ENCODE measurements at places on chromosomes 3 and 15.

DNA sequence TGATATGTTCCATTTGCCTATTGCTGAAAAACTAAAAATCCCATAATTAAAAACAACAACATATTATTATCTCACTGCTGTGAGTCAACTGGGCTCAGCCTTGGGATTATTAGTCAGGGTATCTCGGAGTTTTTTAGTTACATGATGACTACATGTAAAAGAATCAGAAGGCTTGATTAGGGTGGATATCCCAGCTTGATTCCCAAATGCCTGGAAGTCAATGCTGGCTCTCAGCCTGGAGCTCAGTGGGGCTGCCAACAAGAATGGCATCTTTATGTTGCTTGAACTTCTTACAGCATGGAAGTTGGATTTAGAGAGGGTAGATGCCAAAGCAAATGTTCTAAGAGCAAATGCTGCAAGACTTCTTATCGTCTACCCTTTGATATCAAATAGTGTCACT lies 278.5 kb downstream of the PLOD2 start:
- H3K36me3 ChIP-seq = no peaks in the 10 kb centered on the region
- H3K27ac ChIP-seq = no peak overlapping the region
- DNase-seq = no peak
- no peak overlapping the region for H3K4me3 ChIP-seq

DNA sequence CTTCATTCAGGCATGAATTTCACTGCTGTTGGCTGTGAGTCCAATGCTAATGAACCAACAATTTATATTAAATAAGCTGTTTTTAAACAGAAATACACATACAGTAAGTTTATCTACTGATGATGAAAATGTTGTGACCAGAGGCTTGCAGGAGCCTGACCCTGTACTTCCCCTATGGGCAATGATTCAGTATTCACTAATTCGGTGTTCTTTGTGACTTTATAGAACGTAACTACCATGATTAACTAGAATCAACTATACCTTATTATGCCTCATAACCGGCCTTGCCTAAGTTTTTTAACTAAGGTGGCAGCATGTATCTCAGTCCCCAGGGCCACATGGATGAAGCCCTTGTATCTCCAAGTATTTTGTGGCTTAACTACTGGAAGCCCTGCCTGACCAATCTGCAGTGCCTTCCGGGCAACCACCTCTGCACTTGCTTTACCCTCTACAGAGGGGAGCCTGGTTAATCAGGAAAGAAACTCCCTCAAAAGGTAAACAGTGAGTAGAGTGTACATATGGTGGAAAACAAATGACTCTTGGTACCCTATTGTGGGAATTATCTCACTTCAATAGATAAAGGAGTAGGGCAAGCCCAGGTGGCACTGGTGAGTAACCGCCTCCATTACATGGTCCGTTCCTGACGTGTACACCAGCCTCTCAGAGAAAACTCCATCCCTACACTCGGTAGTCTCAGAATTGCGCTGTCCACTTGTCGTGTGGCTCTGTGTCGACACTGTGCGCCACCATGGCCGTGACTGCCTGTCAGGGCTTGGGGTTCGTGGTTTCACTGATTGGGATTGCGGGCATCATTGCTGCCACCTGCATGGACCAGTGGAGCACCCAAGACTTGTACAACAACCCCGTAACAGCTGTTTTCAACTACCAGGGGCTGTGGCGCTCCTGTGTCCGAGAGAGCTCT lies 11.6 kb upstream of the CLDN18 start:
- H3K4me3 ChIP-seq = no peak overlapping the region
- H3K27me3 ChIP-seq = peaks cover 5% of the 10 kb centered on the region
- no peak for DNase-seq
- H3K36me3 ChIP-seq = no peaks in the 10 kb centered on the region

DNA sequence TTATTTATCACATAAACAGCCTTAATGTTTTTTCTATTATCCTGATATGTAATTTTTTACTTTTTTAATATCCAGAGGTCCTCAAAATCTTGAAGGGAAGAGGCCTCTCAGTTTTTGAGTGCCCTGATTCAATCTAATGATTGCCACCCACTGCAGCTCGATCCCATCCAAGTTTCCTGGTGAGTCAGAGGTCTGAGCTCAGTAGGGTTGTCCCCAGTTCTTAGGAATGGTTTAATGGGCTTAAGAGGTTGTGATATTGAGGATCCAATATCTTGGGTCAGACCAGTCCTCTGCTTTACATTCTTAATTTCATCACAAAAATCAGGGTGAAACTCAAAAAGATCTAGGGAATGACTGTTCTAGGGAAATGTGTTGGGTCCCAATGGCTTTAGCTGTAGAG lies 238.5 kb downstream of the NSUN3 start:
- H3K36me3 ChIP-seq = no peaks in the 10 kb centered on the region
- no peak overlapping the region for H3K27ac ChIP-seq
- H3K27me3 ChIP-seq = no peaks in the 10 kb centered on the region
- H3K4me3 ChIP-seq = no peak overlapping the region
- DNase-seq = no peak

DNA sequence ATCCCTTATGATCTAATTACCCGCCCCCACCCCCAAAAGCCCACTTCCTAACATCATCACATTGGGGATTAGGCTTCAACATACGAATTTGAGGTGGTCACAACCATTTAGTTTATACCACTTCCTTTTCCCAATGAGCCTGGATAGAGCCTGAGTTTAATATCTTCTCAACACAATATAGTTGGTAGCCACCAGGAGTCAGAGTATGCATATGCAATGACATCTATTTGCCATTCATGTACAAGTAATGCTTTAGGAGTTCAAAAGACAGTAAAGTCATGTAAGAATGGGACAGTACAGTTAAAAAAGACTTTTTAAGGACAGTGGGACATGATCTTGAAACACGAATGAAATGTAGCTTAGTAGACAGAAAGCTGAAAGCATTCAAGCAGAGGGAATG lies 172.4 kb downstream of the DCLK3 start:
- no peaks in the 10 kb centered on the region for H3K36me3 ChIP-seq
- no peaks in the 10 kb centered on the region for H3K27me3 ChIP-seq
- DNase-seq = no peak

GRCh38 chr15:91165850-91166249 lies 65.8 kb downstream of the SV2B start:
- no peak overlapping the region for H3K4me3 ChIP-seq
- H3K4me1 ChIP-seq = no peaks in the 10 kb centered on the region
- H3K27ac ChIP-seq = no peak overlapping the region
- no peak for DNase-seq

DNA sequence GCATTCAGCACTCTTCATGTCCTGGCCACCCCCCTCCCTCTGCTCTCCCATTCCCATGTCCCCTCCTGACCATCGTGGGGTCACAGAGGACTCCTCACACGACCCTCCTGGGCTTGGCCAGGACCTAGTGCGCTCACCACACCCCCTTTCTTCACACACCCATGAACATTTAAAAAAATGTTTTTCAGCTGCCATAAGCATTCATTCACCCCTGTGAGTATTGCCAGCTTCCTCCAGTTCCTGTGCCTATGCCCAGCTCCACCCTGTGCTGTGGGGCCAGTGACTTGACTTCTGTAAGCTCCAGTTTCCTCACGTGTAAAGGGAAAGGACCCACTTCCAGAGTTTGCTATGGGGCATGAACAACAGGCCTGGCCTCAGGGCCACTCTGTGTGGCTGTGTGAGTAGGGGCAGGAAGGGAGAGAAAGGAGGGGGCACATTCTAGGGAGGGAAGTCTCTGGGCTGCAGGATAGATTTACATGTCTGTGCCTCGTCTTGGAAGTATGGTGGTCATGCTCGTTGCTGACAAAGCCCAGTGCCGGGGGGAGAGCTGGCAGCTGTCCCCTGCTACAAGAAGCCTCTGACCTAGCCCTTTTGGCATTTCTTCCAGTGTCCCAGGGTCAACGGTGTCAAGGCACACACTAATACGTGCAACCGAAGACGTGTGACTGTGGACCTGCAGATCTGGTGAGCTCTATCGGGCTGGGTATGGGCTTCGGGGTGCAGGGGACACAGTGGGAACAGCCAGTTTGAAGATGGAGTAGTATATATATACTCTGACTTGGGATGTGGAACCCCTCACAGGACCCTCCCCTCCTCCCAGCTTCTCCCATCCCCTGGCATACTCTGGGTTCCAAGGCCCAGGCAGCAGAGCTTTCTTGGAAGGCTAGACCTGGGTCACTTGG lies 22.8 kb downstream of the ESYT3 start:
- no peak overlapping the region for H3K4me3 ChIP-seq
- H3K27me3 ChIP-seq = peaks cover 5% of the 10 kb centered on the region
- H3K4me1 ChIP-seq = peaks cover 19% of the 10 kb centered on the region
- H3K36me3 ChIP-seq = no peaks in the 10 kb centered on the region
- DNase-seq = no peak
- H3K27ac ChIP-seq = no peak overlapping the region

- no peaks in the 10 kb centered on the region for H3K4me1 ChIP-seq
- DNase-seq = no peak
- peaks cover 39% of the 10 kb centered on the region for H3K27me3 ChIP-seq
- H3K36me3 ChIP-seq = peaks cover under 1% of the 10 kb centered on the region
- no peak overlapping the region for H3K4me3 ChIP-seq
Observed at GRCh38 chr15:29812384-29812694, 9.9 kb downstream of the TJP1 start.

- H3K4me1 ChIP-seq = peaks cover 4% of the 10 kb centered on the region
- H3K36me3 ChIP-seq = no peaks in the 10 kb centered on the region
- H3K4me3 ChIP-seq = no peak overlapping the region
- DNase-seq = no peak
- no peak overlapping the region for H3K27ac ChIP-seq
Observed at GRCh38 chr3:184633237-184633579, 71.6 kb downstream of the EPHB3 start.

DNA sequence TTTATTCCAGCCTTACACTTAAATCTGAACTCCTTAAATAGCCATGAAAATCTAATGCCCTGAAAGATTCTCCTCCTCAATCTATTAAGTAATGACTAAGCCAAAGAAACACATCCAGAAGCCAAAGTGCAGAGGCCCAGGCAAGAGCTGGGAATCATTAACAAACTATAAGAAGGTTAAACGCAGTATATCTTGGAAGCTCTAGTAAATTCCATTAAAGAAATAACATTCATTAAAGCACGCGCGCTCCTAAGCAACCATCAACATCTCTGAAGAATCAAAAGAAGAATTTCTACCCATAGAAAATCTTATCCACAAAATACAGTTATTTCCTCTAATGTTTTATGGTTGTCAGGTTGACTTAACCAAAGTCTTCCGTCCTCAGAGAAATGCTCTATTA lies 29.5 kb downstream of the MB21D2 start:
- no peak for DNase-seq
- peak overlapping the region; percentile 80 for H3K27ac ChIP-seq

DNA sequence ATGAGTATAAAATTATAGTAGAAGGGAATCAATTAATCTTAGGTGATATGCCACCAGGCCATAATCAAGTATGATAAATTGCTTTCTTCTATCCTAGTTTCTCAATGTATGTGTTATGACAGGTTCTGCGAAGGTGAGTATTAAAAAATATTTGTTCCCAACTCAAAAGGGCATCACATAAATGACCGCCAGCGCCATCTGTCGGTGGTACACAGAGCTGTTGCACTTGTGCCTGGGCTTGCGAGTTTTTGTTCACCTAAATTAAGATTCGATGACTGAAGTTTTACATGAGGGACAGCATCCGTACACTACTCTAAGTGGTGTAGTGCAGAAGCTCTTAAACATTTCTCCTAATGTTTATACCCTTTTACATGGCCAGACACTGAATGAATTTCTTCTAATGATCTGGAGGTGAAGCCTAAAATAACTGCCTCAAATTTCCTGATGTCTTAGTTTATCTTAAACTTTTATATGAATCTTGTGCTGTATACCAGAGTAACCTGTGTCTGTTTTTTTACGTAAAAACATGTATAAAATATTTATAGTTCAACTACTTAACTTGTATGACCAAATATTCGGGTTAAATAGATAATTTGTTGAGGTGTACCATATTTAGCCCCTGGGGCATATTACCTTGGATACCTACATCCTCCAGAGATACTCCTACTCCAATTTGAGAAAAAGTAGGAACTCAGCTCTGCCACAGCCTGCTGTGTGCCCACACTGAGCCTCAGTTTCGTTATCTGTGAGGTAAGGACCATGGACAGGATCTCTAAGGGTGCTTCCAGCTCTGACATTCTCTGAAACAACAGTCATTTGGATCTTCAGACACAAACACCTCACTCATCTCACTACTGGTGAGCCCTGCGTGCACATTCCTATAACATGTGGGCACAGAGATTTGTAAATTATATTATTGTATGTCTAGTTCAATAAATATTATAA lies 365.6 kb downstream of the MAGI1 start:
- H3K4me1 ChIP-seq = no peaks in the 10 kb centered on the region
- H3K27me3 ChIP-seq = no peaks in the 10 kb centered on the region
- no peaks in the 10 kb centered on the region for H3K36me3 ChIP-seq
- H3K4me3 ChIP-seq = no peak overlapping the region

GRCh38 chr3:192408647-192409200 lies 318.6 kb downstream of the FGF12 start:
- DNase-seq = no peak
- H3K27ac ChIP-seq = no peak overlapping the region
- H3K4me1 ChIP-seq = peaks cover 2% of the 10 kb centered on the region
- no peaks in the 10 kb centered on the region for H3K36me3 ChIP-seq
- peak overlapping the region; percentile 34 for H3K4me3 ChIP-seq
- peaks cover 52% of the 10 kb centered on the region for H3K27me3 ChIP-seq

DNA sequence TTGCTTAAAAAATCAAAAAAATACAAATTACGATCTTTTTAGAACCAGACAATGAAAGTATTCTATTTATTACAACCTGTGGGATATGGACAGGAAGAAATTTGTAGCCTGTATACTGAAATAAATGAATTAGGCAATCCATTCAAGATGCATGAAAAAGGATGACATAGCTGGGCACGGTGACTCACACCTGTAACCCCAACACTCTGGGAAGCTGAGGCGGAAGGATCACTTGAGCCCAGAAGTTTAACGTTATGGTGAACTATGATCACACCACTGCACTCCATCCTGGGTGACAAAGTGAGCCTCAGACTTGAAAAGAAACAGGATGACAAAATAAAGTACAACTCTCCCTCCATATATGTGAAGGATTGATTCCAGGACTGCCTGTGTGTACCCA lies 74.1 kb downstream of the MSL2 start:
- peaks cover 5% of the 10 kb centered on the region for H3K36me3 ChIP-seq
- H3K27ac ChIP-seq = no peak overlapping the region
- no peaks in the 10 kb centered on the region for H3K4me1 ChIP-seq
- H3K4me3 ChIP-seq = no peak overlapping the region
- H3K27me3 ChIP-seq = peaks cover 6% of the 10 kb centered on the region
- DNase-seq = no peak

DNA sequence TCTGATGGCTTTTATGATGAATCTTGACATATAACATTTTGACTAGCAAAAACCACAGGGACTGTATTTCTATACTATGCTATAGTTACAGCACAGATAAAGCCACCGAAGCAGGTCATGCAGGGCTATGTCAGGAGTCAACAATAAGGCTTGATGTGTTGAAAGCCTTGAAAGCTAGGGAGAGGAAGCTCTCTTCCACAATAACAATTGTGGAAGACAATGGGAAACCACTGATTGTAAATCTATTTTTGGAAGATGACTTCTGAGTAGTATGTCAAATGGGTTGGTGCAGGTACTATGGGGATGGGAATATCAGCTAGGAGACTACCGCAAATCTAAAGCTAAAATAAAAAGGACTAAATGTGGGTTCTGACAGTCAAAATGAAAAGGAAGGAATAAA lies 4.0 kb upstream of the AQR start:
- DNase-seq = no peak
- peaks cover 14% of the 10 kb centered on the region for H3K4me1 ChIP-seq
- H3K4me3 ChIP-seq = no peak overlapping the region
- no peaks in the 10 kb centered on the region for H3K27me3 ChIP-seq
- peaks cover 11% of the 10 kb centered on the region for H3K36me3 ChIP-seq

- DNase-seq = no peak
- H3K27me3 ChIP-seq = peaks cover 67% of the 10 kb centered on the region
- peaks cover 5% of the 10 kb centered on the region for H3K4me1 ChIP-seq
- H3K4me3 ChIP-seq = no peak overlapping the region
- no peak overlapping the region for H3K27ac ChIP-seq
Observed at GRCh38 chr15:51089699-51090453, 4.8 kb downstream of the TNFAIP8L3 start.
